A549 treated with Mapracorat at 1 μM for 4 hours (cell line): ENCODE measurements at places on chromosomes 7 and 10. TPM values are rescaled to one million over a fixed set of nuclear protein-coding genes. Genes with fewer than 3 reads are reported as not detected.

TES gene
- total RNA-seq = 48.8 to 70.4 TPM (median 66.3 TPM) in 5 replicates

UNCX gene
- 0.07 to 0.08 TPM in 2 of 5 replicates, not detected in the others for total RNA-seq

CTAGE8 gene
- total RNA-seq = not detected in 5 replicates

ZNF804B gene
- not detected in 5 replicates for total RNA-seq

TUBAL3 gene
- total RNA-seq = 0.26 to 0.49 TPM (median 0.30 TPM) in 4 of 5 replicates, not detected in the other

C10orf53 gene
- total RNA-seq = not detected in 5 replicates
